GM12878 (cell line): ENCODE measurements at places on chromosomes 13 and 19.

DNA sequence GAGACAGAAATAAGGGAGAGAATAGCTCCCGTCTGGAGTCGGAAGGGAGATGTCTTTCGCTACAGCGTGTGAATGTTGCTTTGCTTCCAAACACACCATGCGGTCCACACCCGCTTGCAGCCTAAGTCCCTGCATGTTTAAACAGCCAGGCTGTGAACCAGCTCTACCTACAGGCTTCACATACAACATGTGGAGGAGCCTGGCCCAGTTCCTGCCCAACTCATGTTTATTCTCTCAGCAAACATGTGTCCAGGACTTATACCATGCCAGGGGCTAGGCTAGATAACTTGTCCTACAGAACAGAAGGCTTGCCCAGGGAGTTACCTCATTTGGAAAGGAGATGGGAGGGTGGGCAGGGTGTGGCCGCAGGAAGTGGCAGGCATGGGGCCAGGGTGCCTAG, 181.5 kb downstream of the FOXO1 start:
- DNase-seq: no peak

DNA sequence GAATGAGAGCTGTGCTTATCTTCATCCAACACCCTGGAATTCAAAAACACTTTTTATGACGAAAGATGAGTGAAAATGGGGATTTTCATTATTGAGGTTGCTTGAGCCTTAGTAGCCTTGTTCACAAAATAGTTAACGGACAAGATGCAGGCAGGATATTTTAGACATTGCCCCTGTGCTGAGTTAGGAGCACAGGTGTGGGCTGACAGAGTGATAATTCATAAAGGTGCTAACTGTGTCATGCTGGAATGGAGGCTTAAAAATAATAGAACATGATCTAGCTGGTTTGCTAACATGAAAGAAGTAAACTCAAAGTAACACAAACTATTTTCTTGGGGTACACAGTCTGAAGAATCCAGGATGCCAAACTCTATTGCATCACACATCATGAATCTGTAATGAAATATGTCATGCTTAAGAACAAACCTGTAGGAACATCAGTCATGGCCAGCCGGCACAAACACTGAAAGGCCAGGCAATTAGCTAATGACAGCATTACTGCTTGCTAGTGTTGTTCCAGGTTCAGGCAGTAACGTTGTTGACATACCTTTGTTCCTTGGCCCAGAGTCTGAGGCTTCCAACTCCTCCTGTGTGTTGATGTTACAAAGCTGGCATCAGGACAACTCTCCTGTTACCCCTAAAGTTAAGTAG, 55.3 kb downstream of the FRY start:
- DNase-seq: no peak

GRCh38 chr19:13206587-13206986, 56.4 kb downstream of the IER2 start:
- no peak for DNase-seq

DNA sequence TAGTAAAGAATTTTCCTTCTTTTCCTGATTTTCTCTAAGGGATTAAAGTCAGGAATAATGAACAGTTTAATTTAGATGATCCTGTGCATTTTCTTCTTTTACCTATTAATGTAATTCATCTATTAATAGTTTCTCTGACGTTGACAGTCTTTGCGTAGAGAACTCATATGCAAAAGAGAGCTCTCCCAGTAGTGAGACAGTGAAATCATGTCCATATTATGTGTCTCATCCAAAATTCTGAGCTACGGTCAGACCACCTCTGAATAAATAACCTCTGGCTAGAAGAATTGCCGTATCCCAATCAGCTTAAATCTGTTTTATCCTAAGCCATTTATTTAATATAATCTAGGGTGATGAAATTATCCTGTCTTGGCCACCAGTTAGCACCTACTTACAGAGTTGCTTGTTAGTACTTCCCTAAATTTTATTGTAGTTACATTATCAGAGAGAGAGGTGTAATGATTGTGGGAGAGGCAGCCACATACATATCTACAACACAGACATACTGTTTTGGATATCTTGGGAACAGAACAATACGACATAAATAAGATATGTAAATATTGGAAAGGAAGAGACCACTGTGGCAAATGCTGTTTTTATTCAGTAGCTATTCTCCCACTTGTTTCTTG, 30.7 kb downstream of the PDS5B start:
- no peak for DNase-seq

DNA sequence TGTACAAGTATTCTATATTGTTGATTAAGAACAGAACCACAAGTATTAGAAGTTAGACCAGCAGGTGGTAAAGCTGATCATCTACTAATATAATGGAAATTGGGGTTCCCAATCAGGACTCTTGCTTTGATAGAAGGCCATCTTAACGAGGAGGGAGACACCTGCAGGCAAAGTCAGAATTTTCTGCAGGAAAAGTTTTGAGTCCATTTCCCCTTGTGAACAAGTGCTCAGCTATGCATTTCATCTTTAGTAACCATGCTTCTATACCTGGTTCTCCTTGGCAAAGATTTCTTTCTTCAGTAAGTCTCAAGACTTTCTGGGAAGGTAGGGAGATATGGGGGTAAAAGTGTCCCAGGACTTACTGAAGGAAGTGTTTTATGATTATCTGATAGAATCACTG, 36.1 kb upstream of the USPL1 start:
- no peak for DNase-seq

- no peak for DNase-seq
Measured at GRCh38 chr13:101309014-101309619, 107.2 kb downstream of the NALCN start.

DNA sequence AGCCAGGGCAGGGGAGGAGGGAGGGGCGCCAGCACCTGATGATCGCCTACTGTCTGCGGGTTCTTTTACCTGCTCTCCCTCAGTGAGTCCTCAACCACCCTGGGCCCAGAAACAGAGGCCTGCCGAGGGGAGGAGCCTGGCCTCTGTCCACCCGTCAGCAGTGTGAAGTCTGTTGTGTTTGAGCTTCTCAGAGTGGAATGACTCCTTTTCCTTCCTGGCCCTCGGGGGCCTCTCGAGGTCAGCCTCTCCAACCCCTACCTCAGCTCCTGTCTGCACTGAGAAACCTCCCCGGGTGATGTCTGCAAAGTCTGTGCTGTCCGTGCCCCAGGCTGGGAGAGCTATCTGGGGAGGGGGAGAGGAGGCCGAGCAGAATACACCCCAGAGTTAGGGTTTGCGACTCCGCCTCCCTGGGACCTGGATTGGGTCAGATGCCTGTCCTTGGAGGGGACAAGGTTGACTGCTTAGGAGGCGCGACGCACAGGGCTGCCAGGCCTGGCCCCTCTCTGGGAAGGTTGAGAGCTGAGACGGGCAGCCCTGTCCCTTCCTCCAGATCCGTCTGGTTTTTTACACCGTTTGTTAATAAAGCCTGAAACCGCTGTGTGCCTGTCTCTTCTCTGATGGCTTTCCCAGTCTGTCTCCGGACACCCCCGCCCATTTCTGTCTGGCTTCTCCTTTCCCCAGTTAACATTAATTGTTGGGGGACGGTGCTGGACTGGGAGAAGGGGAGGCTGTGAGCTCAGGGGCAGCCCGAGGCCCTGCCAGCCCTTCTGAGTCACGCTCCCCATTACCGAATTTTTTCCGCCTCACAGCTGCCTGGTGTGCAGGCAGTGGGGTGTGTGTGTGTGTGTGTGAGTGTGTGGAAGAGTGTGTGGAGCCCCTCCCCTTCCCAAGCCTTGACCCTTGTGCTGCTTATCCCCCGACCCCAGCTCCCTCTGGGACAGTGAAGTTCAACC, 989 bp upstream of the SSC5D start:
- no peak for DNase-seq

DNA sequence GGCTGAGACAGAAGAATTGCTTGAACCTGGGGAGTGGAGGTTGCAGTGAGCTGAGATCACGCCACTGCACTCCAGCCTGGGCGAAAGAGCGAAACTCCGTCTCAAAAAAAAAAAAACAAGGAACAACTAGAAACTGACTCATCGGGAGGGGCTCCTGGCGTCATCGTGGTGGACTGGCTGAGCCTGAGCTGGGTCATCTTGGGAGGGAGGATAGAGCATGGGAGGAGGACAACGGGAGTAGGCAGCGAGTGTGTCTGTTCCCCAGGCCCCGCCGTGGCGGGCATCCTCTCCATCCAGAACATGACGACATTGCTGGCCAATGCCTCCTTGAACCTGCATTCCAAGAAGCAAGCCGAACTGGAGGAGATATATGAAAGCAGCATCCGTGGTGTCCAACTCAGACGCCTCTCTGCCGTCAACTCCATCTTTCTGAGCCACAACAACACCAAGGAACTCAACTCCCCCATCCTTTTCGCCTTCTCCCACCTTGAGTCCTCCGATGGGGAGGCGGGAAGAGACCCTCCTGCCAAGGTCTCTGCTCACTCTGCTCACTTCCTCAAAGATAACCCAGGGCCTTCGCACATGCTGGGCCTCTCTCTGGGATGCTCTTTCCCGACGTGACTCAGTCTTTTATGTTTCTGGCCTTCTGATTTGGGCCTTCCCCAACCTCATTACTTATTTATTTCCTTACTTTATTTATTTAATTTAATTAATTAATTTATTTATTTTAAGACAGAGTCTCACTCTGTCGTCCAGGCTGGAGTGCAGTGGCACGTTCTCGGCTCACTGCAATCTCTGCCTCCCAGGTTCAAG, 16.6 kb downstream of the DDX39A start:
- no peak for DNase-seq

- DNase-seq: no peak
Measured at GRCh38 chr13:48973845-48974431, 1.8 kb upstream of the FNDC3A start.

DNA sequence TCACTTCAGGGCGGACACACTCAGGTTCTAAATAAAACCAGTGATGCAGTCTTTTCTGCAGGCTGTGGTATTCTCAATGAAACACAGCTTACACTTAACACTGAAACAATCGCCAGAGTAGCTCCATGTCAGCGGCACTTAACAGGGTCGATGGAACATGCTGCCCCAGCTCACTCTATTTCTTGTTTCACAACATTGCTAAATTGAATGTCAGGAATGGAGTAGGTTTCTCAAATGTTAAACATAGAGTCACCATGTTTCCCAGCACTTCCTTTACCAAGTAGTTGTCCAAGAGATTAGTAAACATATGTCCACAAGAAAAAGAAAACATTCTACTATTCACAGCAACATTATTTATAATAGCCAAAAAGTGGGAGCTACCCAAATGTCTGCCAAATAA, 306.9 kb downstream of the SLITRK6 start:
- no peak for DNase-seq

- DNase-seq: no peak
Measured at GRCh38 chr19:577439-578392, 5.3 kb downstream of the BSG start.

DNA sequence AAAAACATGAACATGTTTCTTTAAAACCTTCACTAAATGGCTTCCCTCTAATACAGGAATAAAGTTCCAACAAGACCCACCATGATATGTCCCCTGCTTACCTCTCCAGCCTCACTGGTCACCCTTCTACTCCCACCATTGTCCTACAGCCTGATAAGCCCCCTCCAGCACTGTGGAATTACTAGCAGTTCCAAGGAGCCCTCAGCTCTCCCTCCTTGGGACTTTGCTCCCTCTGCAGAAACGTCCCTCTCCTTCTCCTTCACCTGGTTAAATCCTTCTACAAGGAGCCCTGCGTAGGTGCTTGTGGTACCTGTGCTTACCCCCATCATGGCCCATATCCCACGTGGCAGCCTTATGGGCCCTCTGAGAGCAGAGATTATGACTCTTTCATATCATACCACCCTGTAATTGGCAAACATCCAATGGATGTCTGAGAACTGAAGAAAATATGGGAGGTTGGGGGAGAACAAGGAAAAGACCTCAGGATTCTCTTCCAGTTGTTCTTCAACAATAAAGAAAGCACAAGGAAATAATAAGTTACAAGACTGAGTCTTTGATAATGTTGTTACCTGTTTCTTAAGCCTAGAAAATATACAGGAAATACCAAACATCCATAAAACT, 26.1 kb upstream of the DOCK9 start:
- no peak for DNase-seq

DNA sequence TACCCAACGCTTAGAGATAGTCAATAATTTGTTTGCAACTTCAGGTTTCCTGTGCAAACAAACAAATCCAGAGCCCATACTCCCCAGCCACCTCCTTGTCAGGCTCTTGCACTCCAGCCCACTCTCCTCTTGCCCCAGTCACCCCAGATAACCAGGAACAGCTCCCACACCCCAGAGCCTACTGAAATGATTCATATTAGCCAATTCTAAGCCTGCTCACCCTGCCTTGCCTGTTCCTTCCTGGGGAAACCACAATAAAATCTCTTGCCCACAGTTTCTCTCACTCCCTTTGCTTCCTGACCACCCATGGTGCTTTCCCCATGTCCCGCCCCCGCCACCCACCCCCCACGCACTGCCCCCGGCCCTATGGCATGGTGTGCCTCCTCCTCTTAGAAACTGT, 3.8 kb upstream of the ACTL9 start:
- DNase-seq: no peak

GRCh38 chr13:25244123-25244522, 43.2 kb downstream of the MTMR6 start:
- DNase-seq: no peak

- no peak for DNase-seq
Measured at GRCh38 chr13:82294226-82294625, 1588.0 kb downstream of the SLITRK1 start.
